GM13977 (cell line): ENCODE measurements at places on chromosomes 2 and 18.

- no peak for DNase-seq
Measured at GRCh38 chr2:195587966-195588365, 69.1 kb upstream of the SLC39A10 start.

DNA sequence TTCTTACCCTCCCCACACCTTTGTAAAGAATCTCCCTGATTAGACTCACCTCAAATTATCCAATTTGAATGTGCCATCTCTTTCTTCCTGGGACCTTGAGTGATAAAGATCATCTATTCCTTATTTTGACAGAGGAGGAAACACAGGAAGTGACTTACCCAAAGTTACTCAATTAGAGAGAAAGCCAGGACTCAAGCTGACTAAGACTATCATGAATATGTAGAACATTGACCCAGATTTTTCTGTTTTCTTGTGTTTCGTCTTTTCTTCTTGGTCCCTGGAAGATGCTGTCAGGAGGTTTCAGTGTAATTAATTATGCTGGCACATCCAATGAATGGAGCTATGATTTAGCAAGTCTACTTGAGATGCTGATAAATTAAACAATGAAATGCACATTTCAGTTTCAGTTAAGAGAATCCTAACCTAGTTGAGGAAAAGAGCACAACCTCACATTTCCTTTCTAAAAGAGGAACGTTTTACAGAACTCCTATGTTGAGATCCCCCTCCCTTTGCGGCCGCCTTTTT is 380.4 kb downstream of the CLIP4 start:
- DNase-seq: no peak

- no peak for DNase-seq
Measured at GRCh38 chr2:233817995-233818638, 36.2 kb downstream of the HJURP start.

DNA sequence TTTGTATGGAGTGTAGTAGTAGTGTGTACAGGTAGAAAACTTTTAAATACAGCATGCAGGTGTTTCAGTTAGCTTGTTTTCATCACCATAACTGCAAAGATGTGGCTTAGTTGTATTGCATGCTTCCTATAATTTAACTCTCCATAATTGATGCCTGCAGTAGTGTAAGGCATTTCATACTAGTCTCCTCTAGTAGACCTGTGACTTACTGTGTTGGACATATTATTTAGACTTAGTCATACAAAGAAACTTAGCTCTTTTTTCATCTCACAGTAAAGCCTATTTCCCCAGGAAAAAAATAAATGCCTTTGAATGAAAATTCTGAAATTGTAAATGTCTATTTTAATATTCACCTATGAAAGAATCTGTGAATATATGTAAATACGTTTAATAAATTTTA is 52.8 kb upstream of the TWSG1 start:
- DNase-seq: no peak

DNA sequence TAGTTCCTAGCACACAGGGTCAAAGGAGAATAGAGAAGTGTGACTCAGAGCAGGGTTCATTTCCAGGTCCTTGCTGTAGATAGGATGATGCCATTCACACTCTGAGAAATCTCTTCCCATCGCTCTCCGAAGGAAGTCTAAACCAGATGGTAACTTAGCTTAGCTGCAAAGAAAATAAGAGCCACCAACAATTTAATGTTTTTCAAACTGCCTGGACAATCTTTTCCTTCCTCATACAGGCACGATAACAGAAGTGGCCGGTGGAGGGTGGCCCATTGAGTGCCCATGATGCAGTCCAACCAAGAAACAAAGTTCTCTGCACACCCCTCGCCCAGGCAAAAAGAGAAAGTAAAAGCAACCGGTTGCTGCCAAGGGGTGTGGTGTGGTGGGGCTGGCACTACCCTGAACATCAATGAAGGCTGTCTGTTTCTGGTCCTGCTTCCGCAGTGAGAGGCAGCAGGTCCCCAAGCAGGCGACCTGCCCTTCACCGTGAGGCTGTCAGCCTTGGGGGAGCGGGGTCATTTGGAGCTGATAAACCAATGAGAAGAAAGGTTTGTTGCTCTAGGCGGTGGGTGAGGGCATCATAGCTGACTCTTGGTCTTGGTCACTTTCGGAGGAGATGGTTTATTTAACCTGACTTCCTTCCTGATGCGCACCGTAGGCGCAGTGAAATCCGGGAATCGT is 105.6 kb upstream of the CD302 start:
- peak; percentile 35 for DNase-seq
